ENCODE measurements at places on chromosomes 12 and 14. TPM values are rescaled to one million over a fixed set of nuclear protein-coding genes. Genes with fewer than 3 reads are reported as not detected.

DNA sequence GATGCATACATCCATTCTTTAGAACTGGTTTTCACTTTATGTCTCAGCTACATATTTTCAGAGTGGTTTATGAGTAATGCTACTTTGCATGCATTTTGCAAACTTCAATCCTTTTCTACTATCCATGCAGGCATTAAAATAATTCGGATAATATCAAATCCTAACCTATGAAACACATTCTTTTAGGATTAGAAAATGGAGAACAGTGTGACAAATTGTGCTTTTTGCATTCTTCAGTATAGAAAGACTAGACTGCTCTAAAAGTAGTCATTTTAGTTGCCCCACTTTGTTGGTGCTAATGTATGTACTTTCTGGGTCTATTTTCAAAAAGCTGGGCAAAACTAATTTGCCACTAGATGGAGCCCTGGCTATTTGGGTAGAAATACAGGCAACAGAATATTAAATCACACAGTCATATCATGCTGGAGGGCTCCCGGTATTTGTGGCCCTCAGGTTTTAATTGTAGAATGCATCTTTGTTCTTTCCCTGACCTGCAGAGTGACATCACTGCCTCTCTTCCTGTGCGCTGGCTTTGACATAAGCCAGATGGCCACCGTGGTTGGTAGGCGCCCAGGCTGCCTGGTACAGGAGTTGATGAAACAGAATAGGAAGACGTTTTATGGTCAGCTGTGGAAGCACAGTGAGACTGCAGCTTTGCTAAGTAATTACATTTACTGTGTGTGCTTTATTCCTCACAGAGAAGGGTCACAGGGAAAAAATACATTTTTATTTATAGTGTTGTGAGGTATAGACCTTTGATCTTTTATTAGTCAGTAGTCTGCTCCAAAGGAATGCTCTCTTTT, 28.1 kb downstream of the MSRB3 start:
- peaks cover 18% of the 10 kb centered on the region for H3K4me1 ChIP-seq
- DNase-seq: peak; percentile 84
- H3K27ac ChIP-seq: peak overlapping the region; percentile 89
- H3K27me3 ChIP-seq: no peaks in the 10 kb centered on the region

DNA sequence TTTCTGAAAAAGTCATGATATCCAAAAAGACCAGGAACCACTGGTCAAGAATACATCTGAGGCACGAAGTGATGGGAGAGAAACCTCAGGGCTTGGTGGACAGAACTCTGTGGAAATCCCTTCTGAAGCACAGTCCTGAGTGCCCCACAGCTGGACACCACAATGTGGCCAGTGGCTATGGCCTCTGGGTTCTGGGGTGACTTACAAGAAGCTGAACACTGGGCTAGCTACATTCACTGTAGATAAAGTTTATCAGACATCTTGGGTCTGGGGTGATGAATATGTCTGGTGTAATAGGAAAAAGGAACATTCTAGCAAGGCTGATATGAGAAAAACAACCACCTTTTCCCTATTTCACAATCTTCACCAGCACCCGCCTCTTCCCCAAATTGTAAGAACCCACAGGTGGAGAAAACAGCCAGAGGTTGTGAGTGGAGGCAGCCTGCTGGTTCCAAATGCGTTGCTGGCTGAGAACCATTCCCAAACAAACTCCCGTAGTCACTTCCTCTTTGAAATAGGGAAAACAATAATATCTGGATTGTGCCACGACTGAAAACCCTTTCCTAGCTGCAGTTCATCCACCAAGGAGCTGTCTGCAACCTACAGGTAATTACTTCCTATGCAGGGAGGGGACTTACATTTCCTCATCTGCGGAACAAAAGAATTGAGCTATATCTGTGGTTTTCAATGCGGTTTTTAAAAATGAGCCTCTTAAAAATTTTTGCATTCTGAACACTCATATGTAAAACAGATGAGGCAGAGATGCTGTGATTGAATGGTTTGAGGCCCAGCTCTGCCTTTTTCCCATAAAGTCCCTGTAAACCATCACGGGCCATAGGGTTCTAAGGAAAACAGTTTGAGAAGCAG, 193.6 kb downstream of the SLC41A2 start:
- no peaks in the 10 kb centered on the region for H3K27me3 ChIP-seq
- H3K36me3 ChIP-seq: no peaks in the 10 kb centered on the region
- peaks cover 5% of the 10 kb centered on the region for H3K4me1 ChIP-seq
- no peak for DNase-seq
- no peak overlapping the region for H3K4me3 ChIP-seq

DNA sequence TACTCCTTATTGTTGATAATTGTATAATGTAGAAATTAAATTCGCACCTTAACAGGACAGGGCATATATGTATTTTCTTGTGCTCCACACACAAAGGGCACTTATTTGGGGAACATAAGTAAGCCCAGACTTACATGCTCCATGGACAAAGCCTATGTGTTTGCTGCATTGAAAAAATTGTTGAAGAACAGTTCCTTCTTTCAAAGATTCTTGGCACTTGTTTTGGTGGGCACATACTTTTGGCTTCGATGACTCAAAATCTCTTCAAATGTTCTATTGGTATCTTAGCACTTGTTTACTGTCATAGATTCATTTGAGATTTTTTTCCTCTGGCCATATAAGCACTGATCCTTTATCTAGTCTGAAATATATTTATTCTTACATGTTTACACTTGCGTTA, 1.4 kb upstream of the MAP4K5 start:
- H3K27me3 ChIP-seq: peaks cover 3% of the 10 kb centered on the region
- peaks cover 19% of the 10 kb centered on the region for H3K4me1 ChIP-seq
- H3K4me3 ChIP-seq: no peak overlapping the region
- H3K36me3 ChIP-seq: no peaks in the 10 kb centered on the region
- DNase-seq: no peak

DNA sequence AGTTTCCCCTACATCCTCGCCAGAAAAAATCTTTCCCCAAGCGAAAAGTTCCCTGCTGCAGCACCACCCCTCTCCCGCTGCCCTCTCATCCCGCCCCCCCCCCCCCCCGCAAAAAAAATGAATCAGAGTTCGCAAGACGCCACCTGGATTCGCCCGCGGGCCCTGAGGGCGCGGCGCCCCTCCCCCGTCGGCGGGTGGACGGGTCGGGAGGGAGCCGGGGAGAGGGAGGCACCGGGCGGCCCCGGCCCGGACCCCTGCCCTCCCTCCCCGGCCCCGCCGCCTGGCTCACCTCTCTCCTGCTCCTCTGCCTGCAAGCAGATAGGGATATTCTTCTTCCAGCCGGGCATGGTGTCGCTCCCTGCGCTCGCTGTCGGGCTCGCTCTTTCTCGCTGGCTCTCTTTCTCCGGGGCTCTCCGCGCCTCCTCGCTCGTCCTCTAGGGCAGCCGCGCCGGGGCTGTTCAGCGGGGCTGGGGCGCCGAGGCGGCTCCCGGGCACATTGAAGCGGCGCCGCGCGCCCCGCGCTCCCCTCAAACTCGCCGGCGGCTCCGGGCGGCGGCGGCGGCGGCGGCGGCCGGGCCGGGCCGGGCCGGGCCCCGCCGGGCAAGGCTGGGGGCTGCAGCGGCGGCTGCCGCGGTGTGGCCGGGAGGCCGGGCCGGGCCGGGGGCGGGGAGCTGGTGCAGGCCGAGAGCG, 200.3 kb upstream of the CAND1 start:
- DNase-seq: peak; percentile 32
- no peaks in the 10 kb centered on the region for H3K4me1 ChIP-seq
- no peak overlapping the region for H3K27ac ChIP-seq
- peaks cover 13% of the 10 kb centered on the region for H3K27me3 ChIP-seq
- no peaks in the 10 kb centered on the region for H3K36me3 ChIP-seq

The PIP4P1 gene
- 17.6 TPM for total RNA-seq

DNA sequence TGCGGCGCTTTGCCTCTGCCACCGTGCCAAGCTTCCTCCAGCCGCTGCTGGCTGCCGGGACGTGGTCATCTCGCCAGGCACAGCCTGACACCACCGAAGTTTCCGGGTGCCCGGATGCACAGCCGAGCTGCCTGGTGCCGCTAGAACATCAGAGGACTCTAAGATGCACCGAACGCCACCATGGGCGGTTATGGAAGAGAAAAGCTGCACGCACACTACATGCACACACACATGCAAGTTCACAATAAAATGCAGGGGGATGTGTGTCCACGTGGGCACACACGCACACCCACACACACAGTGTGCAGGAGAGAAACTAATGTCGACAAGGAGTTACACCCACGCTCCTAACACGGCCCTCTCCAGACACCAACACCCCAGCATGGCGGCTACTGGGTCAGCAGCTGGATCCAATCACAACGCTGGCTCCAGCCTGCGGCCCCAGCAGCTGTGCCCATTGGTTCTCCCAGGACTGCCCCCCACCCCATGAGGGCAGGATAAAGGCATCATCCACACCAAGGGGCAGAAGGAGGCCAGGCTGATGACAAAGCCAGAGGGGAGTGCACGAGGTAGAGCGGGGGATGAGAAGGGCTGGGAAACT, 82.7 kb downstream of the BCL11B start:
- no peak overlapping the region for H3K4me3 ChIP-seq
- H3K36me3 ChIP-seq: no peaks in the 10 kb centered on the region
- no peak overlapping the region for H3K27ac ChIP-seq
- no peaks in the 10 kb centered on the region for H3K27me3 ChIP-seq

GRCh38 chr14:100907240-100907639, 3.7 kb upstream of the RTL1 start:
- peaks cover 35% of the 10 kb centered on the region for H3K27me3 ChIP-seq
- no peak for DNase-seq
- peaks cover 5% of the 10 kb centered on the region for H3K4me1 ChIP-seq
- no peak overlapping the region for H3K4me3 ChIP-seq
- H3K27ac ChIP-seq: no peak overlapping the region
- H3K36me3 ChIP-seq: no peaks in the 10 kb centered on the region

- peak within 1 kb of the TSS; percentile 75 for H3K4me3 ChIP-seq
- H3K36me3 ChIP-seq: no peaks in the 10 kb centered on the region
- peaks cover 7% of the 10 kb centered on the region for H3K4me1 ChIP-seq
- H3K27ac ChIP-seq: peak within 1 kb of the TSS; percentile 88
- peak; percentile 99 for DNase-seq
These were observed 53.0 kb downstream of the SLC25A47 start for GRCh38 chr14:100375963-100376735.

- H3K27ac ChIP-seq: no peak overlapping the region
- H3K36me3 ChIP-seq: no peaks in the 10 kb centered on the region
- no peak overlapping the region for H3K4me3 ChIP-seq
- H3K4me1 ChIP-seq: no peaks in the 10 kb centered on the region
- no peak for DNase-seq
- no peaks in the 10 kb centered on the region for H3K27me3 ChIP-seq
These were observed 43.6 kb downstream of the SYNE3 start for GRCh38 chr14:95472819-95473251.

- H3K27me3 ChIP-seq: no peaks in the 10 kb centered on the region
- no peak for DNase-seq
- H3K27ac ChIP-seq: no peak overlapping the region
- no peaks in the 10 kb centered on the region for H3K36me3 ChIP-seq
These were observed 247.0 kb downstream of the PHLDA1 start for GRCh38 chr12:75784591-75784990.
